Adrenal gland (tissue), 19 donors: ENCODE measurements at places on chromosomes 2 and 18. TPM values are rescaled to one million over a fixed set of nuclear protein-coding genes. Genes with fewer than 3 reads are reported as not detected.

- peak overlapping the region; percentile 87 for H3K27ac ChIP-seq
- H3K27me3 ChIP-seq: peaks cover 5% of the 10 kb centered on the region
- H3K4me3 ChIP-seq: peak overlapping the region; percentile 78
- peaks cover 4% of the 10 kb centered on the region for H3K4me1 ChIP-seq
- DNase-seq: no peak
Observed at GRCh38 chr18:63320975-63321265, 1.4 kb upstream of the BCL2 start.

ALPI gene
- not detected for total RNA-seq

DNA sequence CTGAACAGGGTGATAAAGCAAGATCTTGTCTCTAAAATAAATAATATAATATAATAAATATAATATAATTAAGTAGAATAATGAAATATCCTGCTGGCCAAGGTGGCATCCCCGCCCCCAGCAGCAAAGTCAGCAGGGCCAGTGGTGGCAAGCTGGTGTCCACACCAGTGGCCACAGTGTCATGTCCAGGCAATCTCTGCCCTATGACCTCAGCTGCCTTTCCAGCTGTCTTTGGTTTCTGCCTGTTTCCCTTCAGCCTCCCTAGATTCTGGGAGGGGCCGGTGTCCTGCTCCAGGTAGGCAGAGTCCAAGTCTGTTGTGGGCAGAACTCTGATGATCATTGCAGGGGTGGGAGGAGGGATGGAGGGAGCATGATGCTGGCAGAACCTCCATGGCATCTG lies 16.2 kb upstream of the STEAP3 start:
- no peak overlapping the region for H3K4me3 ChIP-seq
- DNase-seq: no peak
- H3K27ac ChIP-seq: no peak overlapping the region

- no peaks in the 10 kb centered on the region for H3K36me3 ChIP-seq
- no peaks in the 10 kb centered on the region for H3K27me3 ChIP-seq
- DNase-seq: peak; percentile 44
- H3K4me3 ChIP-seq: no peak overlapping the region
- peaks cover 15% of the 10 kb centered on the region for H3K4me1 ChIP-seq
Observed at GRCh38 chr2:187547353-187547979, 6.8 kb downstream of the TFPI start.

- H3K27me3 ChIP-seq: no peaks in the 10 kb centered on the region
- no peaks in the 10 kb centered on the region for H3K36me3 ChIP-seq
- no peaks in the 10 kb centered on the region for H3K4me1 ChIP-seq
- DNase-seq: no peak
Observed at GRCh38 chr2:223997938-223998337, 40.7 kb downstream of the MRPL44 start.

DNA sequence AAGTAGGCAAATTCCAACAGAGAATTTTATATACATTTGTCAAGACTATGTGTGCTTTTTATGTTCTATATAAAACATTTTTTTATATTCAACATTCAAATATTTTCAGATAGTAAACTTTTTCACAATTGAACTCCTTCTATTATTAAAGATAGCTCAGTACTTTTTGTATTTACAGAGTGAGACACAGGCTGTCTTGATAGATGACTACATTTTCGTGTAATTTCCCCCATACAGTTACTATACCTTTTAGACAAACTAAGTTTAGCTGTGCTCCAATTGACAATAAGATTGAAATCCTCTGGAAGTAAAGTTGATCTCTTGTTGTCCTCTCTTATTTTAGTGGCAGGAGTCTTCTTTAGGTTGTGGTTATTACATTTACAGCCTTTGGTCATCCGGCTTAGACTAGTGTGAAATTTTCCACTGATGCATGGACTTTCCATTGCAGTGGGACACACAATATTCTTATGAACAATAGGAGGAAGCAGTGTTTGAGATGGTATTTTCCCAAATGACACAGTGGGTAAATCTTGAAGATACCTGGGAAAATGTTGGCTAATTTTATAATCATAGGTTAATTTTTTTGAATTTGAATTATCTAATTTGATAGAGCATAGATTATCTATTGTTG lies 21.0 kb downstream of the ZSWIM2 start:
- no peaks in the 10 kb centered on the region for H3K36me3 ChIP-seq
- no peak overlapping the region for H3K27ac ChIP-seq
- H3K4me3 ChIP-seq: no peak overlapping the region
- no peaks in the 10 kb centered on the region for H3K4me1 ChIP-seq
- DNase-seq: no peak
- H3K27me3 ChIP-seq: no peaks in the 10 kb centered on the region
